Epithelial cell of proximal tubule (primary cell): ENCODE measurements at places on chromosomes 5 and 9. TPM values are rescaled to one million over a fixed set of nuclear protein-coding genes. Genes with fewer than 3 reads are reported as not detected.
A peak's percentile ranks its signal among the peaks of the same experiment; 100 is the strongest.

DNA sequence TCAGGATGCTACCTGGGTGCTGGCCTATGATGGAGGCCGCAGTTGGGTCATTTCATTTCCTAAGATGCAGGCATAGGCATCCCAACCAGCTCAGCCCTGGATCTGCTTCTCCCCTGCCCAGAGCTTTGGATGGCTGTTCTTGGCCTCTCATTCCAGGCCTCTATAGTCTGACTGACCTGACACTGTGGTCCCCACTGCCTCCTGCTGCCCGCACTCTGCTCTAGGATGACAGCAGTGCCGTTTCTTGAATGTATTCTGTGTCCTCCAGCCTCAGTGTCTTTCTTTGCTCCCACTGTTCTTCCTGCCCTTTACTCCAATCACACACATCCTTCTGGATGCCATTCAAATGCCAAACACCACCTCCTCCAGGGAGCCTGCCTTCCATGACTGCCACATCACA, 235.7 kb downstream of the HSPA4 start:
- DNase-seq, result no peak

DNA sequence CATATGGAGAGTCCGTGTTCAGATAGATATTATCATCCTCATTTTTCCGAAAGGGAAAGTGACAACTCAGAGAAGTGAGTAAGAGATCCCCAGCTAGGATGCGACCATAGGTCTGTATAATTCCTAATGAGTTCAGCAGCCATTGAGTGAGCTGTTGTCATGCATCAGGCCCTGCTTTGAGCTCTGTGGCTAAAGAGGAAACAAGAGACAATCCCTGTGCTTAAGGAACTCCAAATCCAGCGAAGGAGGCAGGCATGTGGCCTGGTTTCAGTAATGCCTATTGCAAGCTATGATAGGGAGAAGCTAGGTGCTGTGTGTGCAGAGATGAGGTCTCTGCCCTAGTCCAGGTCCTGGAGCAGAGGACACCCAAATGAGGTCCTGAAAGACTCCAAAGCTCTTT, 192.8 kb downstream of the ACTL7B start:
- no peak for DNase-seq

- peak; percentile 3 for DNase-seq
Measured at GRCh38 chr5:89697581-89697980, 712.0 kb downstream of the CETN3 start.

- no peak for DNase-seq
Measured at GRCh38 chr5:73459366-73459765, 10.8 kb upstream of the FOXD1 start.

DNA sequence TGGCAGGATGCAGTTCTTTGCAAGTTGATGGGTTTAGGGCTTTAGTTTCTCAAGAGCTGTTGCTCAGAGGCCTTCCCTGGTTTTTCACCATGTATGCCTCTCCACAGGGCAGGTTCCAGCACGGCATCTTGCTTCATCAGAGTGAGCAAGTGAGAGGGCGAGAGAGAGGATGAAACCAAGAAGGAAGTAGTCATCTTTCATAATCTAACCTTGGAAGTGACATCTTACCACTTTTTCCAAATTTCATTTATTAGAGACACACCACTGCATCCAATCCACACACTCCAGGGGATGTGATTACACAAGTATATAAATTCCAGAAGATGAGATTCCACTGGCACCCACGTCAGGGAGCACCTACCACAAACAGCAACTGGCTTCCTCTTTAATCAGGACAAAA, 294.4 kb downstream of the MARCHF11 start:
- DNase-seq, result no peak

DNA sequence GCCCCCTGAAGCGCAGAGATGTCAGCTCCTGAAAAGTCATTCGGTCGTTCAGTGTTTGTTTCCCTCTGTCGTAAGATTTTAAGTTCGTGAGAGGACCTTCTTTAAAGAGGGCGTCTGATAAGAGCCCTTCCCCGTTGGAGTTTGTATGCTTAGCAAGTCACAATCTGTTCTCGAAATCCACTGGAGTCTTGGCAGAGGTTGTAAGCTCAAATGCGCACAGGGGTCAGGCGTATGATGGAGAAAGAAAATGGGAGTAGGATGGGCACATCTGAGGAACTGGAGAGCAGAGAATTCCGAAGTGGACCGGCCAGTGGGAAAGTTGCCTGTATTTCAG, 710 bp downstream of the HSD17B4 start:
- DNase-seq, result no peak

DNA sequence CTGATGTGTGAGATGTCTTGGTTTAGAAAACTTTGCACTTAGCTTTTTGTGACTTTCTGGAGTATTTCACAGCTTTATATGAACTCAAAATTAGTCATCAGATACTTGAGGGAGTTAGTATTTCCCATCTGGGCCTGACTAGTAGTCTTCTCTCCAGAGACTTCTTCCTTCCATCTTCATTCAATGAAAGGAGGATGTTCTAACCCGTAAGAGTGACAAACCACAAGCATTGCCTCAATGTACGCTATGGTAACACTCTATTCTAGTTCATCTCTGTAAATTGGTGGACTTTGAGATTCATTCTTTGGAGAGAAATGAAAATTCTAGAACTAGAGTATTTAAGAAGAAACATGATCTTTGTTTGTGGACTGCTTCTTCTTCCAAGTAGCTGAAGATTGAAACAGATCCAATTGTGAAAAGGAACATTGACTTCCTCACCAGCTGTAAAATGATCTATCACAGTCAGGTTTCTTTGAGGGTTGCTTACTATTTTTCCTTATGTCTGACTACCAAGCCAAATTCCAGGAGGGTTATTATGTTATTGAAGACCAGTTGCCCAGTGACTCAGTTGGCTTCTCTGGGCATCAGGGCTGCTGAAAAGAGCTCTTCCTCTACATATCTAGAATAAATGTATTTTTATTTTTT, 157.6 kb downstream of the SLC12A2 start:
- DNase-seq, result no peak

DNA sequence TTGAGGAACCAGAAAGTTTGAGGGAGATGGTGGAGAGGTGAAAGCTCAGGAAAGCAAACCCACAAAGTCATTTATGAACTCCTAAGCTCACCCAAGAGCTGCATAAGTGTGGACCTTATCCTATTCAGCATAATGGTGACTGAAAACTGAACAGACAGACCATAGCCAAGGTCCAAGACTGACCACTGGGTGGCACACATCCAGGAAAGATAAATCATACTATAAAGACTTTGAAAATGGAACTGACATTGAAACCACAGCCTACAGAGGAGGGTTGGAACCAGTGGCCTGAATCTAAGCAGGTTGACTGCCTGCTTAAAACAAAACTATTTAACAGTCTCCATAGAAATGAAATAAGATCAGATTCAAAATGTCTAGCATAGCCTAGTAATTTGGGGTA, 121.0 kb upstream of the RGS7BP start:
- peak; percentile 13 for DNase-seq

DNA sequence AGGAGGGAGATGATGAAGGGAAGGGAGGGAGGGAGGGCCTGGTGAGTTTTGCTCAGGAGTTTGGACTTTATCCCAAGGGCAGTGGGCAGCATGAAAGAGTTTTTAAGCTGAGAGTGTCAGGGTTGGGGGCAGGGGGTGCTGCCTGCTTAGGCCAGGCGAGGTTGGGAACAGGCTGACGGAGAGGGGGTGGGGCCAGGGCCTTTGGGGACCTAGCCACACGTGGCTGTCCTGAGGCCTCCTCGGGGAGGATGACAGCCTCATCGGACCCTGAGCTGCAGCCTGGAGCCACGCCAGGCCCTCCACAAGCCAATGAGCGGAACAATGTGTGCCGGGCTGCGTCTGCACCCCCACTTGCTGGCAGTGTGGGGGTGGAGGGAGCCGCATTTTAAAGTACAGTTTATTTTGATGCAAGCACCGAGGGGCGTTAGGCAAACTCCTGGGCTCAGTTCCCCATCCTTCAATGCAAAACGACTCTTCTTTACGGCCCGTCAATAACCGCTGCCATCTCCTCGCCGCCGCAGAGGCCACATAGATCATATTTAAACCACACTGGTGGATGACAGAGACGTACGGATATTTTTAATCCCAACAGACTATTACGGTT, 5.3 kb upstream of the RXRA start:
- DNase-seq, result no peak

- no peak for DNase-seq
Measured at GRCh38 chr9:71549023-71549422, 219.3 kb downstream of the CEMIP2 start.

- DNase-seq, result no peak
Measured at GRCh38 chr5:156178117-156178516, 148.8 kb upstream of the SGCD start.

DNA sequence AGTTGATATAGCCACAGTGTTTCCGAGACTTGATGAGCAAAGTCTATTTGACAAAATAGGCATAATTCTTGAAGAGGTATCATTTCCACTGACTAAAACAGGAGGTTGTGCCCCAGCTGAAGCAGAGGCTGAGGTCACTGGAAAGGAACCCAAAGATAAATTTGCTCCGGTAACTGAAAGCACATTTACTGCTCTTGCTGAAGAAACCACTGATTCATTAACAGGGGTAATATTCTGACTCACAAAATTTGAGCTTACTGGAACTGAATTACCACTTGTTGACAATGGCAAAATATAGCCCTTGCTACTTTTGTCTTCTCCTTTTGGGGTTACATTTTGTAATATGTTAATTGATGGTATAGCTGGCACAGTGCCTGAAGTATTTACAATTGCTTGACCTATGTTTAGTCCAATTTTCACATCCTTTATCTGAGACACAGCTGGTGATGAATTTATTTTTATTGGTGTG, 30.2 kb downstream of the MLANA start:
- DNase-seq, result no peak

GRCh38 chr5:5246736-5247135, 106.6 kb downstream of the ADAMTS16 start:
- no peak for DNase-seq

- DNase-seq, result no peak
Measured at GRCh38 chr5:139841549-139841948, 45.9 kb downstream of the PSD2 start.

- DNase-seq, result no peak
Measured at GRCh38 chr5:132423438-132423898, 54.0 kb downstream of the SLC22A5 start.

- peak; percentile 18 for DNase-seq
Measured at GRCh38 chr9:38727497-38728001, 7.6 kb upstream of the FAM240B start.

- peak; percentile 38 for DNase-seq
Measured at GRCh38 chr9:121399883-121400607, 30.0 kb upstream of the STOM start.

DNA sequence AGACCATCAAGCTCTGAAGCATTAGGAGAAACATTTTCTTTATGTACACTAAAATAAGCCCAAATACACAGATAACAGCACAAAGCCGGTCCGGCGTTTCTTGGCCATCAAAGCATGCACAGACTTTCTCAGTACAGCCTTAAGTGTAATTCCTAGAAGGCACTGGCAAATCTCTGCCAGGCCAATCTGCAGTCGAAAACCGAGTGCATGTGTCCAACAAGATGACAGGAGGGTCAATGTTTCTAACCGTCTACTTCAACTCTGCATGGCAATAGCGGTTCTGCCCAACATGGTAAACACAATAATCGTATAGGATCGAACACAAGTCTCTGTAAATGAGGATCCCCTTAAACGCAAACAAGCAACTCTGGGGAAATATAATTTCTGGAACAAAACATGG, 1.1 kb downstream of the ARL15 start:
- no peak for DNase-seq

- no peak for DNase-seq
Measured at GRCh38 chr5:37804401-37804800, 35.4 kb downstream of the GDNF start.

DNA sequence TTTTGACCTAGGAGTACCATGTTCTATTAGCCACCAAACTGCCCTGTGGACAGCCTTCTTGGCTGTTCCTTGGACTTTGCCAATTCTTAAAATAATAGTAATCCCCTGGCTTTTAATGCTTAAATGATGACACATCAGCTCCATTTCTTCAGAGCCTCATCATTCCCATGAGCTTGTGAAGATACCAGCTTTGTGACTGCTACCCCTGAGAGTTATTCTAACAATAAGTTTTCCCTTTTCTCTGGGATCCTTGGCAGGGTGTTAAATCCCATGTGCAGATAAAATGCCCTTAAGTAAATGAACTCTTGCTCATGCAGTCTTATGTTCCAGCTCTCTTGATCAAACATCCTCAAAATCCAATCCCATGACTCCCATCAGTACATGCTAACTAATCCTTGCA, 415.3 kb downstream of the CETN3 start:
- DNase-seq, result no peak

- DNase-seq, result peak; percentile 93
Measured at GRCh38 chr9:91060520-91061343, 259.1 kb downstream of the SYK start.

- DNase-seq, result no peak
Measured at GRCh38 chr5:173114536-173114935, 29.8 kb upstream of the BNIP1 start.

- DNase-seq, result no peak
Measured at GRCh38 chr5:76083555-76084495, 642 bp downstream of the SV2C start.

- DNase-seq, result no peak
Measured at GRCh38 chr5:172688349-172689217, 47.5 kb downstream of the NEURL1B start.

DNA sequence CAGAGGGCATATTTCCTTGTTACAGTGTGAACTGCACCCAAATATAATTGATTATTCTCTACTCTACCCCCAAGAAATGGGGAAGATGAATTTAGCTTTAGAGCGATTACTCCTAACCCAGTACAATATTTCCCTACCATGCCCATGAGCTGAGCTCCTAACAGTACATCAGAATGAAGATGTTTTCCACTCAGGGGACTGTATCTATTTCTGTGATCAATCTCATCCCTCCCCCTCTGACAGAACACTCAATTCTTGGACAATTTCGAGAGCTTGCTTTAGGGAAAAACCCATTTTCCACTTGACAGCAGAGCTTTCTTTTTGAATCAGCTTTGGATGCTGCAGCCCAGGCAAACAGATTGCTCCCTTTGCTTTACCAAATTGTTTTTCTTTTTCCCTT, 24.7 kb upstream of the TEX48 start:
- no peak for DNase-seq

DNA sequence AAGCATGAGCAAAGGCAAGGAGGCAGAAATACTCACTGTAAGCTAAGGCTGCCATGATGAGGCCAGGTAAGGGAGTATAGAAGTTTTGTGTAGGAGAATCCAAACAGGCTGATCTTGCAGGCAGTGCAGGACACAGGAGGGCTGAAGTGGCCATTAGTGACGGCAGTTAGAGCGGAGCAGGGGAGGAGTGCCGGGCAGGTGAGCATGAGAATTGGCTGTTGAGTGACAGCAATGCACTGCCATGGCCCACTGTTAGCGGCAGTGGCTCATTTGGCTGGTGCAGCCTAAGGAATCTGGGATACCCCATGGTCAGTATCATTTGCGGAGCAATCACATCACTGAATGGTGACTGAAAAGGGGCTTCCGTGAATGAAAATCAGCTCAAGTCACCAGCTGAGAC, 22.8 kb downstream of the RGS3 start:
- no peak for DNase-seq

GRCh38 chr5:91070761-91071550, 312.2 kb downstream of the ARRDC3 start:
- DNase-seq, result no peak

The MYO10 gene
- total RNA-seq, result 31.5 and 32.6 TPM in 2 replicates

The HSPB3 gene
- total RNA-seq, result not detected in 2 replicates

The PPP2R2B gene
- total RNA-seq, result 1.1 and 3.9 TPM in 2 replicates

The ADAMTS19 gene
- 0.12 and 0.72 TPM in 2 replicates for total RNA-seq

The NPDC1 gene
- 19.7 and 47.7 TPM in 2 replicates for total RNA-seq

The CCL27 gene
- not detected in 2 replicates for total RNA-seq

The C7 gene
- total RNA-seq, result not detected in 2 replicates

The CCL19 gene
- total RNA-seq, result not detected in 2 replicates

The TAF11L5 gene
- total RNA-seq, result not detected in 2 replicates

The ANGPTL2 gene
- total RNA-seq, result 1.1 and 1.7 TPM in 2 replicates

The TAF11L4 gene
- not detected in 2 replicates for total RNA-seq
